ENCODE measurements at places on chromosomes 1 and 21.

GRCh38 chr1:91499904-91500755 lies 521 bp upstream of the CDC7 start:
- DNase-seq, result no peak

GRCh38 chr1:199948587-199949280 lies 78.8 kb upstream of the NR5A2 start:
- no peak for DNase-seq

- no peak for DNase-seq
Measured at GRCh38 chr1:172851077-172851476, 192.2 kb downstream of the FASLG start.

GRCh38 chr1:78334952-78335351 lies 155.8 kb upstream of the PTGFR start:
- no peak for DNase-seq

DNA sequence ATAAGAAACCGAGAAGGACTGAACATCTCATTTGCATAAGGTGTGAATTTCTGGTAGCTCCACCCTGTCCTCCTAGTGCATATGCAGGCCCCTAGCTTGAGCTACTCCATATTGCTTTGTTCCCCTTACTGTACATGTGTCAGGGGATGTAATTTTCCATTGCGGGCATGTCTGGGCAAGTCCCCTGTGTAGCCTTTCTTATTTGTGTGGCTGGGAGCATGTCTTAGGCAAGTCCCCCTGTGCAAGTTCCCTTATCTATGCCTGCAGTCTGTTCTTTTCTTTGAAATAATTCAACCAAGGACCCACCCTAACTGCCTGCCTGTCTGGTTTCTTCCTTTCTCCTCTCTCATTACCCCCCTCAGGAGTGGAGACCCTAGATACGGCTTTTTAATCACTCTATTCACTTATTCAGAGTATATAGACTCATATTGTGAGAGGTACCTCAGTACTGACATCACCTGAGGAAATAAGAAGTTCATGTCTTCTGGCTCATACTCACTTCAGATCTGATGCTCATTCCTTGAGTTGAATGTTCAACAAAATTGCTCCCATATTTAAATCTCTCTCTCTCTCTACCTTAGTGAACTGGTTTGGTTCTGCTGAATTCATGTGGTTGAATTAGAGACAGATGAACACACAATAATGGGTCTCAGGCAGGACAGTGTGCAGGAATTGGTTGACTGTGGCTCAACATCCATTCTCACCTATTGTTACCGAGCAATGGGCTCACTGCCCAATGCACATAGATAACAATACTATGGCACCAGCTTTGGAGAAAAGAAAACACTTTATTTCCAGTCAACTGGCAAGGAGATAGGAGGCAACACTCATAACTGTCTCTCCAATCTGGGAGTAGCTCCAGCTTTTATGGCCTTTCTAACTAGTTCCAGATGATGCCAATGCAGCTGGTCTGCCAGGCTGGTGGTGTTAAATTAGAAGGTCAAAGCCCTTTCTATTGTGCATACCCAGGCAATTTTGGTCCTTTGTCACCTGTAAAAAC lies 27.9 kb upstream of the NPL start:
- no peak for DNase-seq

DNA sequence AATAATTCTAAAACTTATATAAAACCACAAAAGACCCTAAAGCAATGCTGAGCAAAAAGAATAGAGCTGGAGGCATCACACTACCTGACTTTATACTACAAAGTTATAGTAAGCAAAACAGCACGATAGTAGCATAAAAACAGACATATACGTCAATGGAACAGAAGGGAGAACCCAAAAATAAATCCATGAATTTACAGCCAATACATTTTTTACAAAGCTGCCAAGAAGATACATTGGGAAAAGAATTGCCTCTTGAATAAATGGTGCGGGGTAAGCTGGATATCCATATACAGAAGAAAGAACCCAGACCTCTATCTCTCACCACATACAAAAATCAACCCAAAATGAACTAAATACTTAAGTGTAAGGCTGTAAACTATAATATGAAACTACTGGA lies 51.3 kb upstream of the KRTAP11-1 start:
- DNase-seq, result no peak

- no peak for DNase-seq
Measured at GRCh38 chr1:62784509-62785365, 805 bp downstream of the ATG4C start.

GRCh38 chr1:32741413-32742198 lies 39.0 kb upstream of the SYNC start:
- no peak for DNase-seq

GRCh38 chr1:242448910-242449645 lies 75.4 kb downstream of the PLD5 start:
- peak; percentile 60 for DNase-seq

DNA sequence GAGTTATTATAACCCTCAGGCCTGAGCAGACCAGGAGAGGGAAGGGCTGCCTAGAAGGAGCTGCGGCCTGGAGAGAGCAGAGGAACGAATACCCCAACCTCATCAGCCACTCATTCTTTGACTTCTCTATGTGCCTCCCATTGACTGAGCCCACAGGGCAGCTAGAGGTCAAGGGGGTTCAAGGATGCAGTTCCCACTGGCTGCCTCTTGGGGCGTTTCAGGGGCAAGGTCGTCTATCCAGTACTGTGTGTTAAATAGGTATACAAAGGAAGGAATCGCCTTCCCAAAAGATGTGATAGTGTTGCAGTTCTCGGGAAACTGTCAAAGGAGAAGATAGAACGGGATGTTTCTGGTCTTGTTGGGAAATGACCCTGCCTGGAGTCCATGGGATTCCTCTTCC lies 250.6 kb downstream of the PRDM2 start:
- DNase-seq, result no peak

GRCh38 chr21:34980423-34981115 lies 68.5 kb downstream of the RUNX1 start:
- no peak for DNase-seq

DNA sequence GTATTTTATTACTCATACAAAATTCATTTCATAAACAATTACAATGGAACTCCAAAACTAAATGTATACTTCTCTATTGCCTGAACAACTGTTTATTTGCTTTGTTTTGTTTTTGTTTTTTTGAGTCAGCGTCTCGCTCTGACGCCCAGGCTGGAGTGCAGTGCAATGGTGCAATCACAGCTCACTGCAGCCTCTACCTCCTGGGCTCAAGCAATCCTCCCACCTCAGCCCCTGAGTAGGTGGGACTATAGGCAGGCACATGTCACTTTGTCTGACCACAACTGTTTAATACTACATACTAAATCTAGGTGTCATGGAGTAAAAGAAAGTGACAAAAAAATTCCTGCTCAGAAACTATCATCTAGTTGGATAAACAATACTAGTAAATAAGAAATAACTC lies 49.3 kb downstream of the RAB3GAP2 start:
- DNase-seq, result no peak

GRCh38 chr1:24906760-24907490 lies 23.2 kb downstream of the RUNX3 start:
- DNase-seq, result no peak

GRCh38 chr1:196063294-196063693 lies 544.9 kb downstream of the KCNT2 start:
- no peak for DNase-seq

GRCh38 chr1:21530368-21531016 lies 21.3 kb downstream of the ALPL start:
- no peak for DNase-seq

- no peak for DNase-seq
Measured at GRCh38 chr1:53172426-53173128, 24.0 kb upstream of the CPT2 start.

- DNase-seq, result no peak
Measured at GRCh38 chr1:1799716-1800115, 21.4 kb upstream of the NADK start.

GRCh38 chr1:209202830-209203532 lies 380.5 kb upstream of the CAMK1G start:
- peak; percentile 2 for DNase-seq

- DNase-seq, result no peak
Measured at GRCh38 chr1:168127503-168127902, 9.2 kb downstream of the GPR161 start.

GRCh38 chr1:43565600-43566360 lies 35.1 kb downstream of the PTPRF start:
- peak; percentile 99 for DNase-seq

- DNase-seq, result peak; percentile 78
Measured at GRCh38 chr21:18041012-18041411, 203.6 kb upstream of the CHODL start.

GRCh38 chr1:34367954-34368353 lies 191.2 kb downstream of the C1orf94 start:
- DNase-seq, result no peak

DNA sequence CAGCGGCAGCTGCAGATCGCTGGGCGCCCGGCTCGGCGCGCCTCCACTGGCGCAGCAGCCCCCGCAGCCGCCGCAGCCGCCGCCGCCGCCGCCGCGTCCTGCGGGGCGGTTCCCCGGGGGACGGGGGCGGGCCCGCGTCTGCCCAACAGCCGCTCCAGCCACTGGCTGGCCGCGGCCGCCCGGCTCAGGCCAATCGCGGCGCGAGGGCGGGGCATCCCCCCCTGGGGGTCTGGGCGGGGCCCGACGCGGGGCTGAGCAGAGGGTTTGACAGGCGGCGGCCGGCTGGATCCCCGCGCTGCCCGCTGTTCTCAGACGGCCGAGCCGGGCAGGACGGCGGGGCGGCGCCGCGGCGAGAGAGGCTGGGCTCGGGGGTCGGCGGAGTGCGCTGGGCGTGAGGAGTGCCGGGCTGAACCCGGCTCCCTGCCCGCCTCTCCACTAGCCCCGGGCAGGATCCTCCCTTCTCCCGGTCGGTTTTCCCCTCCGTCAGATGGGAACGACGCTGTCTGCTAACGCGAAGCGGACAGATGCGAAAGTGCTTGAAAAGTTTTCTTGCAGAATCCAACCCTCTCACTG lies at the start of gene GLIS1:
TSS of gene GLIS1 (minus strand) at position 56 of the 573 bp plus-strand sequence. CDS start 1,100 bp downstream, outside the sequence.
- DNase-seq, result peak; percentile 54

- no peak for DNase-seq
Measured at GRCh38 chr1:15381805-15382204, 27.9 kb upstream of the EFHD2 start.

Measured in NCI-H748 treated with DMSO at 0.1 percent for 48 hours (cell line).